ENCODE measurements at places on chromosomes 13 and 19. TPM values are rescaled to one million over a fixed set of nuclear protein-coding genes. Genes with fewer than 3 reads are reported as not detected.

NLRP4 gene
- not detected for total RNA-seq

ZNF497 gene
- 0.95 TPM for total RNA-seq

TEAD2 gene
- 17.7 TPM for total RNA-seq

FCER2 gene
- not detected for total RNA-seq

ZNF878 gene
- not detected for total RNA-seq
